HS-27A (cell line): ENCODE measurements at places on chromosomes 5 and 9.

GRCh38 chr9:79185866-79186265 is 385.9 kb upstream of the TLE4 start:
- no peak for DNase-seq

DNA sequence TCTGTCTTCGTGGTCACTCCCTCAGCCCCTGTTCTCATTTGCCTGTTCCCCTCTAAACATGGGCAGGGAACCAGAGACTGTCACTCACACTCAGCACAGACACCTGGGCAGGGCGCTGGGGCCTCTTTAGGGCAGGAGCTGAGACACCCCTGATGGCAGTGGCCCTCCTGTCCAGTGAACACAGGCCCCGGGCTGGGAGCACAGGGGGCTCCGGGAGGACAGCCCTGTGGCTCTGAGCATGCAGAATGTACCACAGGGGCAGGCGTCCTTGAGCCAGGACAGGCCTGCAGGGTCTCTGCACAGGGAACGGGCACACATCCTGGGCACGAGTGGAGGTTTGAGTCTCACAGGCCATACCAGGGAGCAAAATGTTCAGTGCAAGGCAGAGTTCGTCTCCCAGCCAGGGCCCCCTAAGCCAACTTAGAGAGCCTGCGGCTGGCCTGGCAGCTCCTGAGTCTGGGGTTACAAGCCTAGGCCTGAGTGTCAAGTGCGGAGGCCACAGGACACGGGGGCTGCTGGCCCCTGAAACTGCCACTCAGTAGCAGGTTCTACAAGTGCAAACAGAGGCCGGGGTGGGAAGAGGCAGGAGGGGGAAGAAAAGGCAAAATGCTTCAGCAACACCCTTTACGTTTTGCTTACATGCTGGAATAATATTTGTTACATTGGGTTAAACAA is 55.9 kb upstream of the NKD2 start:
- no peak for DNase-seq

DNA sequence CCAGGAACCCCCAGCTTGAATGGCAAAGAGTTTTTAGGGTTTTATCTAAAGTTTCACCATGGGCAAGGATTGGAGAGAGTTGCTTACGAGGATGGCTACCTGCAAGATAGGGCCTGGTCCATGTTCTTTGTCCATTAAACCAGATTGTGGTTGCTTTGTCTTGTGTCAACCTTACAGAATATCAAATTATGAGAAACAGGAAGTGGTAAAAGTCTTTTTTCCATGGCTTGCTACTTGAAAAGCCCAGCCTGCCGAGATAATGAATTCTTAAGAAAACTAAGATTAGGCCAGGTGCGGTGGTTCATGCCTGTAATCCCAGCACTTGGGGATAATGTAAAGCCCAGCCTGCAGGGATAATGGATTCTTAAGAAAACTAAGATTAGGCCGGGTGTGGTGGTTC is 24.4 kb downstream of the ZNF474 start:
- no peak for DNase-seq

GRCh38 chr5:40378396-40379177 is 301.1 kb upstream of the PTGER4 start:
- DNase-seq: no peak

GRCh38 chr5:141757402-141757801 is 75.4 kb upstream of the ARAP3 start:
- no peak for DNase-seq

DNA sequence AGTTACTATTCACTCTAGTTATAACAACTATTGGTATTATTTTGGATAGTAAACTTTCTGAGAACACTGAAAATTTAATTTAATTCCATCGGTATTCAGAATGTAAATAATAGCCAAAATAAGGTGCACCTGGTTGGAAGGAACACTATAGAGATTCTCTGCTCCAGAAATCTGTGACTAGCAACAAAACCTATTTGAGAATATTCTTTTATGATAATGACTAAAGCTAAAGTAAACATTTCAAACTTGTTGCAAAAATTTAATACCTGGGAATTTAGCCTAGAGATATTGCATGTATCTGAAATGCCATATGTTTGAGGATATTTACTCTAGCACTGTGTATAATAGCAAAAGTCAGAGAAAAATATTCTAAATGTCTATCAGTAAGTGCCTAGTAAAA is 144.1 kb downstream of the PLK2 start:
- DNase-seq: no peak

DNA sequence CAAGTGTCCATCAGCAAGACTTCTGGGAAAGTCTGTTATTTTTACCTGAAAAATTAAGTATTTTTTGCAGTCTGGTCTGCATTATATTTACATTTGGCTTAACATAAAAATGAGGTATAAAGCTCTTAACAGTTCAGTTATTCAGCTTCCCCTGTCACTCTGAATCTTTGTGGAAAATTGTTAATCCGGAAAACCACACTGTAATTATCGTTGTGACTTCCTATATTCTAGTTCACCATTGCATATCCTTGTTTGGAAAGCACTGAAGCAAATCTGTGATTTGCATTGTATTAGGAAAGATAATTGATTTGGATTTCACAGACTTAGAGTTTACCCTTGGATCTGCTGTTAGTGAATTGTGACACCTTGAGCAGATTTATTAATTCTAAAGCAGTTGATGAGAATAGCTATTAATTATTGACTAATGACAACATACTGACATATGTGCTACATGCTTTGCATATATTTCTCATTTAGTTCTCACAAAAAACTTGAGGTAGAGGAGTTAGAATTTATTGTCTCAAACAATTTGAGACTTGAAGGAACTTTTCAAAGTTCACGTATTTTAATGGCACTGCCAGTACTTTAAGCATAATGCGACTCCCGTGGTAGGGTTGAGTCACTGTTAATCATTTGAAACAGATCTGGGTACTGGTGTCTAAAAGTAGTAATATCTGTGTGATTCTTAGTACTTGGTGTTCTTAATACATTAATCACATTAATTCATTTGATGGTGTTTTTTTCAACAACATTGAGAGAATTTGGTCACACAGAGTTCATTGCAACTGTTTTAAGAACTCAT is 71.8 kb upstream of the LRRC70 start:
- no peak for DNase-seq

DNA sequence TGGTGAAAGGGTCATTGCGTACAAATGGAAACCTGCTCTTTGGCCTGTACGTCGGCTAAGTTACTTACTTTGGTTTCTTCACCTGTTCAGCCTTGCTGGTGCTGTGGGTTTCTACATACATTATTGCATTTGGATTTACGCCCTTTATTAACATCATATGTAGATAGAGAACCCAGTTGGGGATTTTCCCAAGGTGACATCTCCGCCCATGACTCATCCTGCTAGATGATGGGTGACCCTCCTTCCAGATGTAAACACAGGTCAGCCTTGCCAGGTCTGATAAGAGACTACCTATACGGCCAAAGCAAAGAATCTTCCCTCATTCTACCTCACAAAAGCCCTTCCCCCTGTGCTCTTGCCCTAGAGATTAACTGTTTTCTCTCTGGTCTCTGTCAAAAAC is 360.9 kb downstream of the KDM4C start:
- no peak for DNase-seq

- DNase-seq: no peak
These were observed 4.6 kb upstream of the DUSP1 start for GRCh38 chr5:172775326-172776234.

- DNase-seq: no peak
These were observed 8.9 kb downstream of the ATG10 start for GRCh38 chr5:81980598-81981260.

GRCh38 chr9:32092031-32092430 is 292.4 kb upstream of the ACO1 start:
- DNase-seq: no peak

- no peak for DNase-seq
These were observed 200.8 kb downstream of the PLK2 start for GRCh38 chr5:58258984-58259684.

DNA sequence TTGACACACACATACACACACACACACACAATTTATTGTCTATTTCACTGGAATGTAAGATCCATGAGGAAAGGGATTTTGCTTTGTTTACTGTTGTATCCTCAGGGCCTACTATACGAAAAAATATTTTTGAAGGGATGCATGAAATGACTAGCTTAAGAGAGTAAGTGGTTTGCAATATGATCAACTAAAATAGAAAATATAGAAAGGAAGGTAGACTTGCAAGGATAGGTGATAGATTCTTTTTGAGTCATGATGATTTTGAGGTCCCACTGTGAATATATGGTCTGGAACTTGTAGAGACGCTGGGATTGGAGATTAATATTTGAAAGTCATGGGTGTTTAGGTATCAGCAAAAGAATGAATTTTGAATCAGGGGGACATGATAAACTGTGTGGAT is 28.9 kb upstream of the OTULIN start:
- DNase-seq: no peak

- no peak for DNase-seq
These were observed 65.7 kb upstream of the ANKH start for GRCh38 chr5:14937254-14937653.

DNA sequence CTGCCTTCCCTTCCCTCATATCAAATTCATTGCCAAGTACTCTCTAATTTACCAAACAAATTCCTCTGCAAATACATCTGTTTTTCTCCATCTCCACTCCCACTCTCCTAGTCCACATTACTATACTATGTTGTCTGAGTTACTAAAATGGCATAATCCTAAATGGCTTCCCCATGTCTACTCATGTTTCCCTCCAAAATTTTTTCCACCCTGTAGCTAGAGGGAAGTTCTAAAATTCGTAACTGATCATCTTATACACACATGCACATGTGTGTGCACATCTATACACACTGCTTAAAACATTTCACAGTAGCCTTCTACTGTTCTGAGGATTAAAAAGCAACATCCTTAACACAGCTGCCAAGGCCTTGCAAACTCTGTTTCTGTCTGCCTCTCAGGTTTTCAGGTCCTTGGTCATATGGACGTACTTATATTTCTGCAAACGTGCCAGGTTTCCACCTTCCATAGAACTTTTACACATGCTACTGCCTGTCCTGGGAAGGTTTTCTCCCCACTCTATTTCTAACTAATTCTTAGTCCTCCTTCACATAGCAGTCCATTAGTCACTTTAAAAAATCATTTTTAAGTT is 140.6 kb downstream of the LURAP1L start:
- DNase-seq: no peak

DNA sequence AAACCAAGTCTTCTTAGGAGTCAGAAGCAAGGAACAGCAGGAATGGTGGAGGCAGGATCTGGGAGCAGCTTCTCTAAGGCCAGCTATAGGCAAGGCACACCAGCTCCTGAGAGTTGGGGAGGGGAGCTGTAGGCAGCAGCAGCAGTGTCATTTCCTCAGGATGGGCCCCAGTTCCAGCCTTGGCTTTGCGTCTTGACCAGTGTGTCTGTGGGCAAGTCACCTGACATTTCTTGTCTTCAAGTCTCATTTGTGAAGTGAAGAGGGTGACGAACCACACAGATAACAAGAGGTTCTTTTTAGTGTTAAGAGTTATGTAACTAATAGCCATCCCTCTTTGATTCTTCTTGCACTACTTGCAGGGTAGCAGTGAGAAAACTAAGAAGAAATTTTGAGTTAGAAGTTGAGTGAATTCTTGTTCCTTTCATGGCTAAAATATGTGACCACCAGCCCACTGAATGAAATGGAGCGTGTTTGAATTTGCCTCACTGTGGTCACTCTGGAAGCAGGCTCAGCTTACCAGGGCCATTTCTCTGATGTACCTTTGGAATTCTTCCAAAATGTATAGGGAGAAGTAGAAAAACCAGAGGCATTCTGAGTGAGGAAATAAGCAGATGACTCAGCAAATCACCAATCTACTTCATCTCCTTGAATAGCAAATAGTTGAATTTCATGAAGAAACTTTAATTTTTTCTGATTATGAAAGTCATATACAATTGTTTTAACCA is 42.4 kb downstream of the RHOBTB3 start:
- no peak for DNase-seq

DNA sequence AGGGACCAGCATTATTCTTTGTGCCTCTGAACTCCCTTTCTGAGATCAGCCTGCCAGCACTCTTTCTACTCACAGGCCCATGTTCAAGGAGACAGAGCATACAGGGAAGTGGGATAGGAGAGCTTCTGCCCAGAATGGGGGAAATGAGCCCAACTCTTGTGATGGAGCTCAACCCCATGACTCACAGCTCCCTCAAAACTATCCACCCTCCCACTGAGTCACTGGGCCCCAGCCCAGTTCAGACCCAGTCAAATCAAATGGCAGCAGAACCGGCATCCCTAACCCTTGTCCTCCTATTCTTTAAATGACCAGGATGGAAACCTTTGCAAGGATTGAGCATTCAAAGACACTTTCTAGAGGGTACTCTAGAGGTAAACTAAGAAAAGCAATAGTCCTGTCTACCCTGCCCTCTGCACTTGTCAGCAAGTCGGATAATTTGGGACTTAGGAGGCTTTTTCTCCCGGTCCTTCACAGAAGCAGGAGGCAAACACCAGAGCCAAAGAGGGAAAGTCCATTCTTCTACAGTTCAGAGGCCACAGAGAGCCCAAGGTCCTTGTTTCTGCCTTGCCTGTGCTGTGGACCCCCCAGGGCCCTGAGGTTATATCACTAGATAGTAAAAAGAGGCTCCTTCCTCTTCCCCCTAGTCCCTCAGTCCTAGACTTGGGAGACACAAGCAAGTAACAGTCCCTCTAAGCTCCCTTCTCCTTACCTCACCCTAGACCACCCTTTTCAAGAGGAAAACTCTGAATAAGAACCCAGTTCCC is 3.2 kb downstream of the ATOSB start:
- DNase-seq: no peak

- DNase-seq: no peak
These were observed 57.2 kb upstream of the LRRTM2 start for GRCh38 chr5:138932171-138932810.

DNA sequence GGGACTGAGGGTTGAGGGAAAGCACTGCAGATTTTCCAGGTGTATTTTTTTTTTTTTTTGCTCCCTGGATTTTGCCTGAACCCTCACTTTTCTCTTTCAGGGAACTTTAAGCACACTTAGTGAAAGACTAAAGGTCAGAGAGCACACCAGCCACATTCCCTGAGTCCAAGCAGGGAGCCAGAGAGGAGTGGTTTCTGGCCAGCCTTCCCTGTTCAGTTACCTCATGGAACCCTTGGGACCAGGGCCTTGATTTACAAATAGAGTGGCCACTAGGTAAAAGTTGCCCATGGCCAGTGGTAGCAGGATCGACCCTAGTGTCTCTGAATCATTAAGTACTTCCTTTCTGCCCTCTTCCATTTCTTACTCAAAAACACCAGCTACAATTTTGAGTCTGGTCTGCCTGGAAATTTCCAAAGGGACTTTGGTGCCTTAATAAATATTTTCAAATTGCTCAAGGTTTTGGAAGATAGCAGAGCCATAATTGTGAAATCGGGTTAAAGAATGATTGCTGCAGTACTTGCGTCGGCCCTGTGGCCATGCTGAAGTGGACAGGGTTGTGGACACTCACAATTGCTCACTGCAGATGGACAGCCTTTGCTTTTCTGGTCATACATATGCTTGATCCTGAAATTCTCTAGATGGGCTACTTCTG is 14.5 kb downstream of the PALM2AKAP2 start:
- no peak for DNase-seq

- no peak for DNase-seq
These were observed 23.5 kb downstream of the CPEB4 start for GRCh38 chr5:173911623-173912022.

DNA sequence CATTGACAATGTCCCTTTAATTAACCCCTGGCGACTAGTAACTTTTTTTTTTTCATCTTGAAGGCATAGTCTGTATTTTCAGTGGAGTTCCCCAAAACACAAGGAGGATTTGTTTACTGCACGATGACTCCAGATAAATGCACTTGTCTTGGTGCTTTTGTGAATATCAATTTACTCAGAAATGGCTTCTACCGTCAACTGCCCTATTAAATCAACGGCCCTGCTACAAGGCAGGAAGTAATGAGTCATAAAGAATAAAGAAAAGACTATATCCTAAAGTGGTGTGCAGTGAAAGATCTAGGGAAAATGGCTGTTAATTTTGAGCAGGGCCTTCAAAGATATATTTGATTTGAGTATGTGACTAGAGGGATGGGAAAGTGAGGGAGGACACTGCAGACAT is 388.3 kb upstream of the CHD1 start:
- DNase-seq: no peak
